Stimulated activated CD8-positive, alpha-beta memory T cell treated with anti-CD3 and anti-CD28 coated beads, Interleukin-12 subunit alpha, Interleukin-12 subunit beta, amount 100 ng/mL, for 4 hours (primary cell): ENCODE measurements at places on chromosomes 1 and 21.

DNA sequence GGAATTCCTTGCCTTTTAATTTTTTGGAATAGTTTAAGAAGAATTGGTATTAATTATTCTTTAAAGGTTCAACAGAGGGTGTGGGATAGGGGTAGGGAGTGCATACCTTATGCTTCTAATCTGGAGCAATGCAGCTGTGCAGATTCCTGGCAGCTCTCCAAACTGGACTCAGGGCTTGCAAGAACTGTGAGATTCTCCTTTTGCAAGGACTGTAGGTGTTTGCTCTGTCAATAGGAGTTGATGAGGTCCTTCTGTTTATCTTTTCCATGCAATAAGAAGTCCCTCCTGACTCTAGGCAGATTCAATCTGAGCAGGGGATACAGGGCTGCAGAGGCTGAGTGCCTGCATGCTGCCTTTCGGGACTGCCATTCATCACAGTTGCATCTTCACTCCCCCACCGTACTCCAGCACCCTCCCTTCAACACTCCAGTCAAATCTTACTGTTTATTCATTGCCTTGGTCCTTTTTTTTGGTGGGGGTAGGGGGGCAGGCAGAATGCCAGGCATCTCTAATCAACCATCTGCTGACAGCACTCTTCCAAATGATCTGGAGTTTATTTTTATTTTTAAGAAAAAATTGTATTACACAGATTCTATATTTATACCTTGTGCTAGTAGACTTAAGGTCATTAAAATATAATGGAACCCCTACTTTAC lies 122.3 kb downstream of the DISC1 start:
- no peak for DNase-seq

GRCh38 chr1:56374026-56374974 lies 205.1 kb downstream of the PLPP3 start:
- DNase-seq = no peak

GRCh38 chr21:45276596-45276995 lies 11.1 kb downstream of the POFUT2 start:
- no peak for DNase-seq

GRCh38 chr1:200379432-200379757 lies 30.4 kb downstream of the ZNF281 start:
- DNase-seq = no peak

DNA sequence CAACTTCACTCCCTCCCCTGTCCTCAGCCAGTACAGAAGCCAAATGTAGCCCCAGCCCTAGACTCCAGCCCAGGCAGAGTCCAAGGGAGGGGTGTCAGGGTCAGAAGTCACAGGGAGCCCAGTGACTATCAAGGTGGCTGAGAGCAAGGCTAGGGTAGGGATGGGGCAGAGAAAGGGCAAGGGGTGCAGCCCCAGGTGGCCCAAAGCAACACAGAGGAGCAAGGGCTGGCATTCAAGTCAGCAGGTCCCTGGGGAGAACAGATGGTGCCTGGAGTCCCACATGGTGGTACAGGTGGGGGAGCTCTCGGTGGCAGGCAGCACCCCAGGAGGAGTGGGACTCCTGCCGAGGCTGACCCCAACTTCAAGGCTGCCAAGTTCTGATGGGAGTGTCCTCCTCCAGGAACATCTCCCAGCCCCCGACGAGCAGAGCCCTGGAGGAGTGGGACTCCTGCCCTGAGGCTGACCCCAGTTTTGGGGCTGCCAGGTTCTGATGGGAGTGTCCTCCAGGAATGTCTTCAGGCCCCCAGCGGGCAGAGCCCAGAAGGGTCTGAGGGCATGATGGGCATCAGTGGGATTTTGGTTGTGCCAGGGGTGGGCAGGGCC lies 3.7 kb upstream of the DVL1 start:
- DNase-seq = no peak

DNA sequence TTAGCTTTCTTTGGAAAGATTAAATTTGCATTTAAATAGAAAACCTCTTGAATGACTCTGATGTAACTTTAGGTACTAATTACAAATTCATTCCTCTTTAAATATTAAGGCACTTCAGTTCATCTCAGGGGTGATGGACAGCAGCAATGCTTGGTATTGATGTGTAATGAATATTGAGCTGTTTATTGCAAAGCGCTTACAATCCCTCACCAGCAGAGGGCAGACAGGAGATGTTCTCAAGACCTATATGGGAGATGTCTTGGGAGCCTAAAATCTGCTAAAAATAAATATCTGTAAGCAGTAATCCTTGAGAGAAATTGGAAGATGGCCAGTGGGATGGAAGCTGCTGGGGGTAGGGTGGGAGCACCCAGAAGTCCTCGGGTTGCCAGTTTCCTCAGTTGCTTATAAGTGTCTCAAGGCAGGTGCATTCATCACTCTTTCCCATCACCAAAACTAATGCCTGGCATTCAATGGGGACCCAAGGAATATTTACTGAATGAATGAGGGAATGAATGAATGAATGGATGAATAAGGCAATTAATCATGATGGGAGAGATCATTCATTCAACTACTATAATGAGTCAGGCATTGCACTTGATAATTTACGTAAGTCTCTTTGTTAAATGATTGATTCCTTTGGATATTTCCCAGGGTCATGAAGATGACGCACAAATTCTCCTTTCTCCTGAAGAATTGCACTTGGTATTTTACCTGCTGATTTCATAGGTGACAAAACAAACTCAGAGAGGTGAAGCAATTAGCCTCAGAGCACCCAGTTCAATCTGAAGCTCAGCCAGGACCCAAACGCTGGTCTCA lies 2.3 kb downstream of the KLHDC8A start:
- no peak for DNase-seq

GRCh38 chr1:205481629-205482151 lies 22.8 kb upstream of the CDK18 start:
- no peak for DNase-seq

DNA sequence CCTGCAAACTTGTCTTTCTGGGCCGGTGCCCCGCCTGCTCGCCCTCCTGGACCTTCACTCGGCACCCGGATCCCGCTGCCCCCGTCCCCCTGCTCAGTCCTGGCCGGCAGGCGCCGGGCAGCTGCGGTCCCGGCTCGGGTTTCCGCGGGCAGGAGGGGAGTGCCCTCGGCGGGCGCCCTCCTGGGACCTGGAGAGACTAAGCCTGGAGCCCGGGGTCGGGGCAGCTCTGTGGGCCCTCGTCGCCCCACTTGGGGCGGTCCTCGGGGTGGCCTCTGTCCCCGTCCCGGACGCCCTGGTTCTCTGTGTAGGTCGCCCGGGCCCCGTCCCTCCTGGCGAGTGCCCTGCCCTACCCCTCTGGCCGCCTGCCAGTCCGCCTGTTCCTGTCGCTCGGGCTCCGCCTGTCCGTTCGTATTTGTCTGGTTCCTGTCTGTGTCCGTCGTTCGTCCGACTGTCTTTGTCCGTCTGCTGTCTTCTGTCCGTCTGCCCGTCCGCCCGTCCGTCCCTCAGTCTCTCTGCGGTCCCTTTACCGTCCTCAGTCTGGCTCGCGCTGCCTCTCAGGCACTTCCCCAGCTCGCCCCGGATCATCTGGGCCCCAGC lies 490 bp downstream of the SERINC2 start:
- DNase-seq = no peak

DNA sequence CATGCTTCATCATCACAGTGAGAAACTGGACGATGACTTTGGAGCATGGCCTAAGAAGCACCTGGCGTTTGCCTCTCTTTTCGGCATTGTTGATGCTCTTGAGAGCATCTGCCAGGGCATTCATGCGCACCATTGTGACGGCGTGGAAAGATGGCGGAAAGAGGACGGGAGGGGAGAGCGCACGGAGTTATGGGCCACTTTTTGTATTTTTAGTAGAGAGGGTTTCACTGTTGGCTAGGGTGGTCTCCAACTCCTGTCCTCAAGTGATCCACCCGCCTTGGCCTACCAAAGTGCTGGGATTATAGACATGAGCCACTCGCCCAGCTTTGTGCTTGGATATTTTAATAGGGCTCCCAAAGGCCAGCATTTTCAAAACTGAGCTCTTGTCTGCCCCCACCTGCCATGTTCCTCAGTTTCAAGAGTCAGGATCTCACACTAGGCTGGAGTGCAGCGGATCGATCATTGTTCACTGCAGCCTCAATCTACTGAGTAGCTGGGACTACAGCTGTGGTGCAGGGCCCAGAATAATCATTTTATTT lies 5.3 kb downstream of the RPS8 start:
- no peak for DNase-seq
